ENCODE measurements at places on chromosomes 5 and 9. TPM values are rescaled to one million over a fixed set of nuclear protein-coding genes. Genes with fewer than 3 reads are reported as not detected.

The RGS7BP gene
- not detected for polyA plus RNA-seq

The GLIPR2 gene
- polyA plus RNA-seq = 20.1 TPM

The PCDHB7 gene
- polyA plus RNA-seq = 0.56 TPM

The SNX24 gene
- polyA plus RNA-seq = 28.8 TPM

The GPRIN1 gene
- 3.9 TPM for polyA plus RNA-seq

DNA sequence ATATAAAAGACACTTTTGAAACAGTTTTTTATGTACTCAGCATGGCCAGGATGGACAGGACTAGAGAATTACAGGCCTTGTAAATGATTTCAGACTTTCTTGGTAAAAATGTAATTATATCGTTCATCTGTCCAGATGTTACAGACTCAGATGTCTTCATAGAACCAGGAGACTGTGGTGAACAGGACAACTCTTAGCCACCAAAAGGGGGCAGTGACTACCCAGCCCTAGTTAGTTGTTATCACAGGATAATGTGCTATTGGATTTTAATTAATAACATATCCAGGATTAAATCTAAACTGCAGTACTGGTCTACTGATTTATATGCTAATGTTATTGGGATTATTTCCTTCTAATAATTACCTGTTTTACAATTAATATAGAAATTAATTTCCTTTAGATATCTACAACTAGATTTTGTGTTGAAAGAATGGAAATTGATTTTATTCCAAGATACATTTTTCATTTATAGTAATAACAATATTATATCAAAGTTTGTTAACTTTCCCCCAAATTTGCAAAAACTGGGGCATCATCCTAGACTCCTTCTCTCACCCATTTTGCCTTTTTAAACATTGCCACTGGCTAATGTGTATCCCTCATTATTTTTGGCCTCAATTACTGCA lies 99.4 kb downstream of the MTREX start:
- H3K36me3 ChIP-seq = no peaks in the 10 kb centered on the region
- no peaks in the 10 kb centered on the region for H3K4me1 ChIP-seq
- H3K27ac ChIP-seq = no peak overlapping the region
- H3K27me3 ChIP-seq = no peaks in the 10 kb centered on the region
- no peak overlapping the region for H3K4me3 ChIP-seq
- peak; percentile 40 for DNase-seq

GRCh38 chr5:3278643-3279042 lies 317.0 kb upstream of the IRX1 start:
- DNase-seq = no peak
- H3K4me3 ChIP-seq = no peak overlapping the region
- H3K36me3 ChIP-seq = no peaks in the 10 kb centered on the region
- no peak overlapping the region for H3K27ac ChIP-seq

The SPATA31A7 gene
- not detected for polyA plus RNA-seq

The SLC12A7 gene
- 34.3 TPM for polyA plus RNA-seq

- no peaks in the 10 kb centered on the region for H3K4me1 ChIP-seq
- no peak for DNase-seq
- H3K27ac ChIP-seq = no peak overlapping the region
Measured at GRCh38 chr5:67483453-67484030, 286.9 kb upstream of the CD180 start.

- H3K4me1 ChIP-seq = no peaks in the 10 kb centered on the region
- H3K4me3 ChIP-seq = no peak overlapping the region
- no peaks in the 10 kb centered on the region for H3K36me3 ChIP-seq
- DNase-seq = no peak
Measured at GRCh38 chr5:53233645-53234405, 124.3 kb upstream of the MOCS2 start.

GRCh38 chr5:43073597-43074546 lies 33.8 kb upstream of the ANXA2R start:
- H3K4me1 ChIP-seq = peaks cover 9% of the 10 kb centered on the region

DNA sequence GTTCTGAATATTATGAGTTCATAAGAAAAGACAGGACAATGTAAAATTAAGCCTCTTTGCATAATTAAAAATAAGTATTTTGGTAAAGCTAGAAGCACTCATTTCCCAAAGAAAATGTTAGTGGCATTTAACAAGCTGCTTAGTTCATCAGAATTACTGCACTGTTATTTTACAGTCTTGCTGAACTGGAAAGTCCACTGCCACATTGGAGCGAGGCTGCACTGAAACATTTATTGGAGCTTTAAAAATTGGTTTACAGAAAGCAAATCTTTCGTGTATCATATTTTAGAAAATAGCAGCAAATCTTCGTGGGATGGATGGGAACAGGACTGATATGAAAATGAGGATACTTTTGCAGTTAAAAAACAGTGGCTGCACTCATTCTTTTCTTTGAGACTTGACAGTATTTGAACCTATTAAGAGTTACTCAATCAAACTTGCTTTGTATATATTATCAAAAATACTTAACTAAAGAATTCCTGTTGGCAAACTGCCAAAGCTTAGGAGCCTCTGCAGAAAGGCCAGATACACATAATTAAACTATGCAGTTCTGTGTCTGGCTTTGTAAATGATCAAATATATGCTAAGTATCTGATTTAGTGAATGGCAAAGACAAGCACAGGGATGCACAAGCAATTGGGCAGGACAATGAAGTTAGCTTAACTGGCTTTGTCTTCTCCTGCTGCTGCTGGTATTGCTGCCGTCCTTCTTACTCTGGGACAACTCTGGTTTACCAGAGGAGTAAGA lies 16.5 kb upstream of the FBXL7 start:
- H3K4me3 ChIP-seq = no peak overlapping the region
- peaks cover 9% of the 10 kb centered on the region for H3K4me1 ChIP-seq
- no peaks in the 10 kb centered on the region for H3K27me3 ChIP-seq
- peak; percentile 11 for DNase-seq

DNA sequence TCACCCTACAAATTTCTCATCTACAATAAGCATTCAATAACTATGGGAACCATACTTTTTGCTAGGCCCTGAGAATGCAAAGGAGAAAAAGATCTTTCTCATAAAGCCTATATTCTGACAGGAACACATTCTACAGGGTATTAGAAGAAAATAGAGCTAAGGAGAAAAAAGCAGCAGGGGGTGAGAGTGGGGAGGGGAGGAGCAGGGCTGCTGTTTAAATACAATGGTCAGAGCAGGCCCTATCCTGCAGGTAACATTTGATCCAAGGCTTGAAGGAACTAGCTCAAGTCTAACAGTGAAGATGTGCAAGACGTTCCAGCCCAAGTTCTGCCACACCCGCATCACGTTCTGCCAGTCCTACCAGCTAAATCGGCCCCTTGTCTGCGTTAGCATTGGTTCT lies 89.7 kb downstream of the ELAVL2 start:
- peaks cover under 1% of the 10 kb centered on the region for H3K4me1 ChIP-seq
- no peak overlapping the region for H3K4me3 ChIP-seq
- no peak for DNase-seq
- H3K36me3 ChIP-seq = no peaks in the 10 kb centered on the region

- no peaks in the 10 kb centered on the region for H3K36me3 ChIP-seq
- no peak overlapping the region for H3K27ac ChIP-seq
- no peaks in the 10 kb centered on the region for H3K4me1 ChIP-seq
- no peaks in the 10 kb centered on the region for H3K27me3 ChIP-seq
- no peak for DNase-seq
Measured at GRCh38 chr9:137178201-137178938, 6.5 kb upstream of the TMEM210 start.

The CER1 gene
- not detected for polyA plus RNA-seq

The ADAMTSL2 gene
- 1.5 TPM for polyA plus RNA-seq

GRCh38 chr5:127083711-127084110 lies 10.4 kb upstream of the C5orf63 start:
- no peak overlapping the region for H3K27ac ChIP-seq
- H3K27me3 ChIP-seq = no peaks in the 10 kb centered on the region
- H3K4me1 ChIP-seq = peaks cover 15% of the 10 kb centered on the region
- DNase-seq = no peak
- no peaks in the 10 kb centered on the region for H3K36me3 ChIP-seq
- no peak overlapping the region for H3K4me3 ChIP-seq

DNA sequence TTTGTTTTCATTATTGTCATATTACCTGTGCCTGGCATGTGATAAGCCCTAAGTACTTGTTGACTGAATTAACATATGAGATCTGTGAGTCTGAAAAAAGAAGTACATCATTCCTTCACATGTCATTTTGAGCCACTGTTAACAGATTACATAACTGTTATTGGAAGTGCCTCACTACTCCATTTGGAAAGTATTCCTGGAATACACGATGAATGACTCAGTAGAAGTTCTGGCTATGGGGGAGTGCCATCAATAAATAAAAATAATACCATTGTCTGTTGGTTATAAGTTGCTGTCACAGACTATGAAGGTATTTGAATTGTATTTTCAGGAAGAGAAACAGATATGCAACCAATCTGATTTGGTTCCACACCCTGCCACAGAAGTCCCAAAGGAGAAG lies 12.9 kb downstream of the NIPSNAP3B start:
- H3K27me3 ChIP-seq = no peaks in the 10 kb centered on the region
- H3K36me3 ChIP-seq = no peaks in the 10 kb centered on the region
- no peak overlapping the region for H3K27ac ChIP-seq
- H3K4me3 ChIP-seq = no peak overlapping the region

The PHF24 gene
- 0.11 TPM for polyA plus RNA-seq

DNA sequence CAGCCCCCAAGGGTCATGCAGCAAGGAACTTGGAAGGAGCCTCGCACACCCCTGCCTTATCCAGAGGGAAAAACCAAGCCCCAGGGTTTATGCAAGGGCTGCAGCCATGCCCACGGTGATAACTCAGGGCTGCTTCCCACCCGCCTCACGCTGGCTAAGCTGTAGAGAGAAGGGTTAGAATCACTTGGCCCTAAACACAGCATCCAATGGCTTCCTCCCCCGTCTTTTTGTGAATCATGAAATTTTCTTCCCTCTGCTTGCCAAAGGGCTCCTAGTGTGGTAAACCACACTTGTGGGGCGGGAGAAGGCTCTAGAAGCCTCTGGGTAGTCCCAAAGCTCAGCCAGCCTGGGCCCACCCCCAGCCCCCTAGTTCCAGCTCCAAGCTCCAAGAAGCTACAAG lies 55.9 kb upstream of the ORM1 start:
- H3K27ac ChIP-seq = no peak overlapping the region
- H3K27me3 ChIP-seq = no peaks in the 10 kb centered on the region
- no peaks in the 10 kb centered on the region for H3K4me1 ChIP-seq
- H3K36me3 ChIP-seq = no peaks in the 10 kb centered on the region

The OTP gene
- not detected for polyA plus RNA-seq

GRCh38 chr9:86614871-86615849 lies 260.9 kb upstream of the TUT7 start:
- no peaks in the 10 kb centered on the region for H3K27me3 ChIP-seq
- no peak overlapping the region for H3K27ac ChIP-seq
- no peak overlapping the region for H3K4me3 ChIP-seq
- H3K4me1 ChIP-seq = peaks cover 9% of the 10 kb centered on the region
- DNase-seq = peak; percentile 17

The CDH6 gene
- polyA plus RNA-seq = 15.0 TPM

DNA sequence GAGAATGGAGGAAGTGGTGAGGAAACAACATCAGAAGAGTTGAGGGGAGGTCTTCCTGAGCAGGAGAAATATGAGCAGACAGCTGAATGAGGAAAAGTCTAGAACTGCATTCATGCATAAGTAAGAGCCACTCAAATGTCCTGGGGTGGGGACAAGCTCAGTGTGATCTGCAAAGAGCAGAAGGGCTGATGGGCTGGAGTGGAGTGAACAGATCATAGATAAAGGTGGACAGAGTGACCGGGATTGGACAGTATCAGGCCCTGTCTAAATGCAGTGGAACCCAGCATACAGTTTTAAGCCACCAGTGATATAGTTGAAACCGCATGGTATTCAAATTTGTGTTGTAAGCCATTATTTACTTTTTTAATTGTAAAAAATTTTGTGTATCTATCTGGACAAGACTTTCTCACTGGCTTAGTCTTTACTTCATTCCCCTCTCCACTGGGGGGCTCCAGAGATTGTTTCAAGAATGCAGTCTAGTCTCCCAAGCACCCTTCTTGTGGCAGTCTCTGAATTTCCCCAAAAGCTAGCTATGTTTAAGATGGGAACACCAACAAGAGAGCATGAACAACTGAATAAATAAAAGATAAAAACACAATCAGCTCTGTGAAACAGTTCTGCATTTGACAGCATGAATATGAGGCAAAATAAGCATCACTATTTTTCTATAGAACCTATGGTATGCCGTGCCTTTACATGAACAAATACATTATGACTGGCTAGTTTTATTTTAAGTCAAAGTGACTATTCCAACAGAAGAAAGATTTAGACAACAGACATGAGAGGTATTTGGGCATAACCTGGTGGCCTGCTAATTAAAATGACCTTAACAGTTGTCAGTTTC lies 10.7 kb upstream of the STK32A start:
- DNase-seq = peak; percentile 58
- H3K4me1 ChIP-seq = no peaks in the 10 kb centered on the region
- H3K27me3 ChIP-seq = peaks cover 8% of the 10 kb centered on the region
- H3K4me3 ChIP-seq = no peak overlapping the region
- no peaks in the 10 kb centered on the region for H3K36me3 ChIP-seq

The STING1 gene
- polyA plus RNA-seq = 17.0 TPM

The ZNF300 gene
- 3.7 TPM for polyA plus RNA-seq

DNA sequence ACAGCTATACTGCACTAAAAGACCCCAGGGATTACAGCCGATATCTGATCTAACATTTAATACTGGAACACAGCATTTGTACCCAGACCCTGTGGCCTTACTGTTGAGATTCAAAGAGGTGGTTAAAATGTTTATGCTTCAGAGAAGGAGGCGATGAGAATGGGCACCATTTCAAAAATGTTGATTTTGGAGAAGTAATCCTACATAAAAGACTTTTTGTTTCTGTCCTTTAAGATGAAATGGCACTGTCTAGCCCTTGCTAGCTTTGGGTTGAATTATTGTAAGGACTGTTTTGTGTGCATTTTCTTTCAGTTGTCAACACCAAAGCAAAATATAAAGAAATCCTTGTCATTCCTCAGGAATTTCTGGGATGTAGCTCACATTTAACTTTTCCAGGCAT lies 288.5 kb upstream of the ANKH start:
- no peak overlapping the region for H3K4me3 ChIP-seq
- no peaks in the 10 kb centered on the region for H3K4me1 ChIP-seq
- H3K36me3 ChIP-seq = no peaks in the 10 kb centered on the region

- H3K36me3 ChIP-seq = no peaks in the 10 kb centered on the region
- no peaks in the 10 kb centered on the region for H3K27me3 ChIP-seq
- no peak overlapping the region for H3K4me3 ChIP-seq
- H3K4me1 ChIP-seq = no peaks in the 10 kb centered on the region
- H3K27ac ChIP-seq = no peak overlapping the region
- no peak for DNase-seq
Measured at GRCh38 chr9:118670011-118670953, 699.0 kb downstream of the BRINP1 start.

The C9orf153 gene
- not detected for polyA plus RNA-seq

- H3K27me3 ChIP-seq = no peaks in the 10 kb centered on the region
- peak overlapping the region; percentile 17 for H3K27ac ChIP-seq
- peak overlapping the region; percentile 71 for H3K4me3 ChIP-seq
- peaks cover 15% of the 10 kb centered on the region for H3K4me1 ChIP-seq
- peak; percentile 51 for DNase-seq
Measured at GRCh38 chr5:1343931-1344901, 683 bp downstream of the CLPTM1L start.

The BTNL3 gene
- polyA plus RNA-seq = 21.2 TPM

DNA sequence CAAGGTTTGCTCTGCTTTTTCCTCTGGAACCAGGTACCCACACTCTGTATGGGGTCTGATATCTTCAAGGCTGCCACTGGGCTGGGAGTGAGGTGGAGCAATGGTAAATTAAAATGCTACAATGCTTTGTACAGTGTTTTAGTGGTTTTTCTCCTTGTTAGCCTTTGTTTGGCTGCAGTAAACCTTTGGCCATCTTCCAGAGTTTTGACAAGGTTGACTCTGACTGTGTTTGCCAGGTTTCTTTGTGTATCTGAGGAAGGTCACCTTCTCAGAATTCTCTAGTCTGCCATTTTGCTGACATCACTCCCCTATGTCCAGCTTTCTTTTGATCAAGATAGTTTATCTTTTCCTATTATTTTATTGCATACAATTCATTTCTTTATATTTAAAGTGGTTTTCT lies 11.2 kb downstream of the SPATA31D1 start:
- H3K27me3 ChIP-seq = no peaks in the 10 kb centered on the region
- no peaks in the 10 kb centered on the region for H3K36me3 ChIP-seq
- H3K27ac ChIP-seq = no peak overlapping the region
- no peak for DNase-seq
